ENCODE measurements at places on chromosomes 7 and 10. TPM values are rescaled to one million over a fixed set of nuclear protein-coding genes. Genes with fewer than 3 reads are reported as not detected.

GRCh38 chr10:4780091-4780490, 45.9 kb upstream of the AKR1E2 start:
- DNase-seq: no peak

GRCh38 chr10:98370831-98371820, 43.9 kb downstream of the PYROXD2 start:
- no peak for DNase-seq

GRCh38 chr7:32150589-32150988, 80.4 kb upstream of the PDE1C start:
- DNase-seq: no peak

- no peak for DNase-seq
Observed at GRCh38 chr7:25770235-25770634, 381.8 kb upstream of the NFE2L3 start.

- DNase-seq: no peak
Observed at GRCh38 chr7:156493942-156494341, 146.6 kb upstream of the RNF32 start.

GRCh38 chr7:148256433-148256832, 334.1 kb upstream of the C7orf33 start:
- no peak for DNase-seq

DNA sequence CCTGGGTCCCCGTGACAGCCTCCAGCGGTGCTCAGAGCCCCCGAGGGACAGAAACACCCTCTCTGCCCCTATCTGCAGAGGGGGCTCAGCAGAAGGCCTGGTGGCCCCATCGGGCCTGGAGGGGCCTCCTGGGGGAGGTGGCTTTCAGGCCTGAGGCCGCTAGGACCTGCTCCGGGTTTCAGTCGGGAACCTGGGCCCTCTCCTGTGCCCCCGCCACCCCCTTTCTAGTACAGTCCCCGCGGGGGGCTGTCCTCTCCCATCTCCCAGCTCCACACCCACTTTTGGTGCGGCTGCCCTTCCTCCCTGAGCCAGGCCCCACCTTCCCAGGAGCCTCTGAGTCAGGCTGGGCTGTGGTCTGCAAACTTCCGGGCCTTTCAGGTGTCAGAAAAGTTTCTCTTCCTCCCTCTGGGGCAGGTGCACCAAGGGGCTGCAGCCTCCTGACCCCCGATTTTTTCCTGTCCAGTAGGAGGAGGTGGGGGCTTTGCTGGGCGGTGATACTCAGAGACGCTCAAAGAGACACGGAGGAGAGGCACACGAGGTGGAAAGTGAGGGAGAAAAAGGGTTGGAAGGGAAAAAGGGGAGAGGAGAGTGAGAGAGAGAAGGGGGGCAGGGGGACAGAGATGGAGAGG, 692 bp downstream of the CARD11 start:
- DNase-seq: no peak

GRCh38 chr10:13400196-13400965, 52.3 kb upstream of the SEPHS1 start:
- DNase-seq: no peak

- DNase-seq: no peak
Observed at GRCh38 chr7:1640376-1641172, 29.5 kb upstream of the ELFN1 start.

DNA sequence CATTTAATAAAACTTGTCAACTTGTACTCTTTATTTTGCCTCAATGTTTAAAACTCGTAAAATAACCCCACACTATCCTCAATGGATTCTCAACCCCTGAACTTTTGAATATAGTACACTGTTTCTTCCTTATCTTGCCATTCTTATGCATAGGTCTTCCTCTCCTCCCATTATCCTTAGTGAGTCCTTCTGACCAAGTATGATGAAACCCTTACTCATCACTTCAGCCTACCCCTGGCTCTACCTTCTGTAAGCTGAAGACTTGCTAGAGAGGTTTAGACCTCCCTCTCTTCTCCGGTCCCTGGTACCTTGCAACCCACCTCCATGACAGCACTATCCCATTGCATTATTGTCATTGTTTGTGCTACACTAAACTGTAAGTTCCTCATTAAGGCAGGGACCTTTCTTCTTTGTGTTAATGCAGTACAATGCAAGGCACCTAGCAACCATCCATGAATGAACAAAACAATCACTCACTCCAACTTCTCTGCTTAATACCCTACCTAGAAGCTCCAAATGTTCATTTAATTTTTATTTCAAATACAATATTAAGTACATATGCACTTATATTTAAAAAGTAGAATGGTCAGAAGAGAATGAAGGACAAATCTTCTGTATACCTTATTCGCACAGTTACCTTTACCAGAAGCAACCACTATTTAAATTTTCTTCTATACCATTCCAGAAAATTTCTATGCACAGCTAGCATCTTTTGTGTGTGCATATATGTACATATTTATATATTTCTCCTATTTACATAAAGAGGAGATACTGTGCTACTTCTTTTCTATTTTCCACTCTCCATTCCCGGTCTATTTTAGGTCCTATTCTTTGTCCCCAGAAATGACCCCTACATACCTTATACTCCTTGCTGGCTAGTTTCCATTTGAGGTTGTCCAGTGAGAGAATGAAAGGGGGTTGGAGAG, 77.5 kb downstream of the SLC16A9 start:
- no peak for DNase-seq

GRCh38 chr7:23968791-23969190, 258.8 kb downstream of the STK31 start:
- no peak for DNase-seq

DNA sequence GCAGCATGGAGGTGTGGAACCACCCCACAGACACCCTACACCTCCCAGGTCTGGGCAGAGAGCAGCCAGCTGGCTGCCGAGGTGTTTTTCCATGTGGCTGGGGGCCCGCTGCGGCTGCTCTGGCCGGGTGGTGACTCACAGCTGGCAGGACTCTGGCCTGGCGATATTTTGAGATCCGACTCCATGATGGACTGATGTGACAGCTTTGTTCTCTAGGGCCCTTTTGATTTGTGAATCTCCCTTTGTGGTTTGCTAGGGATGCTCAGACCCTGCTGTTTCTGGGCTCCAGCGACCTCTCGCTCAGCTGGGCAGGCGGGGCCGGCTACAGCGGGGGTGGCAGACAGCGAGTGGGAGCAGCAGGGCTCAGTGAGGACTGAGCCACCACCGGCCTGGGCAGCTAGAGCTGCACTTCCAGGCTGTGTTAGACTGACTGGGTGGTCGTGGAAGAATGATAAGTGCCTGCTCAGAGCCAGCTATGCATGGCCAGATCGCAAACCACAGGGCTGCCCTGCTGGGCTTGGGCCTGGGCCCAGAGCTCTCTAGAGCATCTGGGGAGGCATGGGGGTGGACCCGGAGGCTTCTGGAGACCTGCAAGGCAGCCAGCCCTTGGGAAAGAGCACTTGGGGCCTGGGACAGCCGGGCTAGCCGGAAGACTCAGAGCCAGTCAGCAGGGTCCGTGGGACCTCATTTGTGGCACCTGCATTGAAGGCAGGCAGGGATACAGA, 46.2 kb upstream of the GDF10 start:
- no peak for DNase-seq

DNA sequence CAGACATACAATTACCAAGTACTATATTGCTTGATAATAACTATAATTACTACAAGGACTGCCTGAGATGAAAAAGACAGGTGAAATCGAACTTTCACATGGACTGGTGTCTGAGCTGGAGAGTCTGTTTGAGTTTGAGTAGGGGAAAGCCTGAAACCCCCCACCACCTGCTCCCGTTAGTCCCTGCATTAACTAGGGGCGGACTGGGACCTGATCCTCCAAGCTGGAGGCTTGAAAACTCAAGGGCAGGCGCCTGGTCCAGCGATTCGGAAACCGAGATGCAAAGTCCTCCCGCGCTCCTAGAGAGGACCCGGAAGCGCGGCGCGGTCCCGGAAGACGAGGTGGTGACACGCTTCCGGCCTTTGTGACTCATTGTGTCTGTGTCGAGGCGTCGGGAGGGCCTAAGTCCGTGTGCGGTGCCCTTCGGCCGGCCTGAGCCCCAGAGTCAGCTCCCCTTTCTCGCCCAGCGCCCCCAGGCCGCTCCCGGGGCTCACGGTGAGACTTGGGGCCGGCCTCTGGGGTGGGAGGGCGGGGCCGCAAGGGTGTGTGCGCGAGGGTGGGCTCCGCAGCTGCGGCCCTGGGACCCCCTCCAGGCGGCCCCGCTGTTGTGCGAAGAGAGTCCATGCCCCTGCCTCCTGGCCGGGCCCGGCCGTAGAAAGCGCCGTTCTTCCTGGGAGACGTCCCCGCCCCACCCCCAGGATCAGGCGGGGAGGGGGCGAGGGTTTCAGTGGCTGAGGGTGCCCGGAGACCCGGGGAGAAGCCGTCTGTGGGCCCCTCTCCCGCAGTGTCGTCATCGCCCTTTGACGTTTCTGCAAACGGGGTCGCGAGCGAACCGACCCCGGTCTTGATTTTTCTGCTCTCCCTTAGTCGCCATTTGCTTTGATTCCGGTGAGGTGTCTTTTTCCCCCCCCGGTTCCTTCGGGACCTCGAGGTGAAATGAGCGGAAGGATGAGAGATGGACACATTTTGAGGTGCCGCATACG, at the start of gene ZKSCAN1:
ZKSCAN1 (plus strand) TSS at position 365 of the 983 bp plus-strand sequence. CDS start 7,911 bp downstream, outside the sequence.
- DNase-seq: peak; percentile 94

DNA sequence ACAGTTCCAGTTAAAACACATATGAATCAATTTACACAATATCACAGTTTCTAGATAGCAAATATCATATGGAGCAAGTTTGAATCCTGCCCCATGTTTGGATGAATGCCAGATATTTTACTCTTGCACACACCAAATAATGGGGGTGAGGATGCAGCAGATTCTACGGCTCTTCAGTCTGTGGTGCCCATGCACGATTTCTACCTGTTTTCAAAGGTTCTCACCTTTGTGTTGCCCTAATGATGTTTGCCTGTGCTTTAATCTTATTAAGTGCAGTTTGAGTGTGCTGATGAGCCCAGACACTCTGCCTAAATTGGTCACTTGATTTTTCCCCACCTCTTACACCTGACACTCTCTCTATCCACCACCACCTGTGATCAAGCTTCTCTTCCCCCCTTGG, 119.6 kb downstream of the NPY start:
- no peak for DNase-seq

- peak; percentile 82 for DNase-seq
Observed at GRCh38 chr10:101782811-101783735, at the start of gene NPM3. NPM3 (minus strand) TSS chr10:101783446; CDS start chr10:101783390, 56 bp downstream.

GRCh38 chr10:2772135-2772534, 295.2 kb upstream of the PFKP start:
- no peak for DNase-seq

GRCh38 chr7:115221456-115221855, 299.6 kb downstream of the MDFIC start:
- no peak for DNase-seq

DNA sequence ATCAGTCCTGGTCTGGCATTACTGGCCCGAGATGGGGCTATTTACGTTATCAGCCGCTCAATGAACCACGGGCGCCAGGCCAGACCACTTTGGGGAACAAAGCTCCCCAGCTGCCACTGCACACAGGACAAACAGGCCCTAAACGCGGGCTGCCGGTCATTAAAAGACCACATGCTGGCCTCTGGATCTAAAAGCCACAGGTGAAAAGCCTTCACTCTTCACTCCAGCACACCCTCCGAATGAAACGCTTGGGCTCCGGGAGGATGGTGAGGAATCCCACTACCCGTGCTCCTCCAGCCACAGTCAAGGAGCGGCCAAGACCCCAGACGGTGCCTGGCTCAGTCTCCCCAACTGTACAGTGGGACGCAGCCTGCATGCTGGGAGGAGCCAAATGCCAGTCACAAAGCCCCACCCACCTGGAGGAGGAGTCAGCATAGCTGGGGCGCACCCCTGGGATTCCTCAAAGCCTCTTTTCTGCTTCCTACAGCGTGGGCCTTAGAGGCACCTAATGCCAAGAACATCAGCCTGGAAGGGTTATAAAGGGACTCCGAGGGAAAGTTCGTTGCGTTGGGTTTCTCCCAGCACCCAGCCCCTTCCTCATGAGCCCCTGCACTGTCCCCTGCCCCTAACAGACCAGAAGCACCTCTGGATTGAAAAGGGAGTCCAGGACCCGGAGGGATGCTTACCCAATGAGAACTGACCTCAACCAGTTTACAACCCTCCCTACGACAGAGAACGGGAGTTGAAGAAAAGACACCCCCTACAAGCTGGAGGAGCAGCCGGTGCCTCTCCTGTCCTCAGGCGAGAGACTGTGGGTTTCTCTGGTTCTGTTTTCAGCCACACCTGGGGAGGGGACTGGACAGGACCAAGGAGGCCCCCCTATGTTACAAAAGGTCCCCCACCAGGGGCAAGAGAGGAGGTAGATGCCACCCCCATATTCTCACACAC, 4.7 kb downstream of the PDGFA start:
- DNase-seq: no peak

DNA sequence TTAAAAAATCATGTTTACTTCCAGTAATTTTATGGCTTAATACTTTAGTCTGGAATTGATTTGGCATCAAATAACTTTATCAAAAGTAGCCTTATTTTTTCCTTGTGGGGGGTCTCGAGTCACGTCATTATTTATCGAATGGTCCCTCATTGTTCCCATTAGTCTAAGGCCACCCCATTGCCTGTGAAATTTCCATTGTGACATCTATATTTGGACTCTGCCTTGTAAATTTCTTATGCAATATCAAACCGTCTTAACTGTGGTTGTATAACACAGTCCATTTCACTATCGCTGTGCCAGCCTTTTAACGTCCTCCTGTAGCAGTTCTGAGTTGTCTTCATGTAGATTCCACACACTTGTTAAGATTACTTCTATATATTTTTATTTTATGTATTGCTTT, 103.9 kb upstream of the RET start:
- no peak for DNase-seq

- peak; percentile 54 for DNase-seq
Observed at GRCh38 chr7:139321071-139321745, 19.9 kb upstream of the FMC1 start.

GRCh38 chr10:95196046-95196445, 2.0 kb downstream of the ACSM6 start:
- DNase-seq: no peak

DNA sequence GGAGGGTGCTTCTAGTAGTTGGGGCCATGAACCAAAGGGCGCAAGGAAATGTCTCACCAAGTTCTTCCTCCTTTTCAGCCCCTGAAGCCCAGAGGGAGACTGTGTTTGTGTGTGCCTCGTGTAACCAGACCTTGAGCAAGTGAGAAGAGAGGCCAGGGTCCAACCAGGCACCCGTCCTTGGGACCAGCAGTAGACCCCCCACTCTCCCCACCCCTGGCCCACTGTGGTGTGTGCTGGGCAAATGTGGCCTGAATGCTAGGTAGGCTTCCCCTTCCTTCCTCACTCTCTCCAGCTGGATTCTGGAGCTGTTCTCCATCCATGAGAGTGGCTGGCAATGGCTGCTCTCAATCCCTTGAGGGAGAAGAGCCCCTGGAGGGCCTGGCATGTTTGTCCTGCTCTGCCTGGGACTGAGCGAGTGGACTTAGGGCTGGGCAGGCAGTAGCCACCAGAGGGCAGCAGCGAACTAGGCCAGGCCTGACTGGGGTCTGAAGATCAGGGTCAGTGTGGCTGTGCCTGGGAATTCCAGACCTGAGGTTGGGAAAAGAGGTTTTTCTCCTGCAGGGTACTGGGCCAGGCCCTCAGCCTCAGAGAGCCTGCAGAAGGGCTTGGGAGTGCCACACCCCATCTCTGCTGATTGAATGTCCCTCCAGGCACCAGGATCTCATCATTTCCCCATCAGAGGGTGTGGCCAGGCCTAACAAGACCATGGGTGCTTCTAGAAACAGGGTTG, 12.5 kb downstream of the SFRP5 start:
- peak; percentile 83 for DNase-seq

LLCFC1 gene
- not detected for total RNA-seq

OR6B1 gene
- total RNA-seq: not detected

RBM20 gene
- total RNA-seq: 0.13 TPM

TRIL gene
- total RNA-seq: not detected

NUPR2 gene
- not detected for total RNA-seq

All from HT-29 (cell line).